Caki2 (cell line): ENCODE measurements at places on chromosomes 16 and 17.

DNA sequence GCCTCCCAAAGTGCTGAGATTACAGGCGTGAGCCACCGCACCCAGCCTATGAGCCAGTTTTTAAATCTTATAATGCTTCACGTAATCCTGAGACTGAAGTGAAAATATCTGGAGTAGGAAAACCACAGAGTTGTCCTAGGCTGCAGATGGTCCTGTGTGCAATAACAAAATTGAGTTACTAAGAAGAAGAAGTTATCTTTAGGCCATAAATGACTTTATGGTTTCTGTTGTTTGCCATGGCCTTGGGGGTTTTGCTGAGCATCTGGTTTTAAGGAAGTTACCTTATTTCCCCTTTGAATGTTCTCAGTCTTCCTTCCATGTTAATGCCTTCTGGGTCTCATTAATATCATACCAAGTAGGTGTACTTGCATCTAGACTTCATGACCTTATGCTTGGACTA lies 16.5 kb downstream of the NMT1 start:
- no peak for DNase-seq

GRCh38 chr16:85880861-85881260 lies 18.1 kb upstream of the IRF8 start:
- no peak for DNase-seq

DNA sequence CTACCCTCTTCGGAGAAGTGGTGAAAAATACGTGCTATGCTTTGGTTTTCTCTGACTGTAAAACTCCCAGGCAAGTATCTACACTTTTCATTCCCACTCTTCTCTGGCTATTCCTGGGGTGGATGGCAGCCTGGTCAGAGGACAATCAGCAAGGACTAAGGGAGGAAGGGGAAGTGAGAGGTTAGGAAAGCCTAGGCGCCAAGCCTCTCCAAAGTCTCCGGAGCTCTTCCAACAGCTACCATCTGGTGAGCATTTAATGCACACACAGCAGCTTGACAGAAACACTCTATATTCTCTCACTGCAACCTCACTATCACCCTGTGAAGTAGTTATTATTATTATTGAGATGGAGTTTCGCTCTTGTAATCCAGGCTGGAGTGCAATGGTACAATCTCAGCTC lies 65.1 kb downstream of the WSCD1 start:
- no peak for DNase-seq

DNA sequence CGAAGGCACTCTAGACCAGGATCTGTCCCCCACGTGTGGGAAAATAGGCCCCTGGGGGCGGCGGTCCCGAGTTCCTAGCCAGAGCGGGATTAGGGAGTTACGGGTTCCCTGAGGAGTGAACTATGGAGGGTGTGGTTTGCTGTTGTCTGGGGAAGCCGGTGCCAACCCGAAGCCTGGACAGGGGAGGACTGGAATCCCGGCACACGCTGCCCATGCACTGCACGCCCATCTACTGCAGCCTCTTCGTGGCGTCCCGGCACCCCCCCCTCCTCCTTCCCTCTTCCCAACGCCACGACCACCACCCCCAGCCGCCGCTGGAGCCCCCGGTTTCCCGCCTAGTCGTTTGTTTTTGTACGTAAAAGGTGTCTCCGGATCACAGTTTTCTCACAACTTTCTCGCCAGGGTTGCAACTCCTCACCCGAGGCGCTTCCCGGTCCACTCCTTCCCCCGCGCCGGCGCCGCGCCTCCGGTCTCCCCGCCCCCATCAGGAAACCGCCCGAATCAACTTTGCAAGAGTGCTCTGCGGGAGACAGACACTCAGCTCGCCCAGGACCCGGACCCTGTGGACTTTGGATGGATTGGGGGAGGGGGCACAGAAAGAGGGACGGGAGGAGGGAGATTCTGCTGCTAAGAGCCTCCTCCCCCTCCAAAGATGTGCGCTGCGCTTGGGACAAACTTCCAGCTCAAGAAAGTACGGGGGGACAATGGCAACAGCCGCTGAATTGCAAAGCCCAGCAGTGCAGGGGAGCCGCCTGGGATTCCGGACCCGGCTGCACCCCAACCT lies 1.4 kb upstream of the LHX1 start:
- peak; percentile 74 for DNase-seq

- DNase-seq = peak; percentile 69
Observed at GRCh38 chr16:86584726-86585721, 6.7 kb downstream of the FOXL1 start.

- peak; percentile 89 for DNase-seq
Observed at GRCh38 chr17:82273327-82274133, at the start of gene CSNK1D. TSS of gene CSNK1D (minus strand) at chr17:82273700. CDS start at chr17:82273381, 319 bp downstream.
